ENCODE measurements at places on chromosomes 3 and 15.

DNA sequence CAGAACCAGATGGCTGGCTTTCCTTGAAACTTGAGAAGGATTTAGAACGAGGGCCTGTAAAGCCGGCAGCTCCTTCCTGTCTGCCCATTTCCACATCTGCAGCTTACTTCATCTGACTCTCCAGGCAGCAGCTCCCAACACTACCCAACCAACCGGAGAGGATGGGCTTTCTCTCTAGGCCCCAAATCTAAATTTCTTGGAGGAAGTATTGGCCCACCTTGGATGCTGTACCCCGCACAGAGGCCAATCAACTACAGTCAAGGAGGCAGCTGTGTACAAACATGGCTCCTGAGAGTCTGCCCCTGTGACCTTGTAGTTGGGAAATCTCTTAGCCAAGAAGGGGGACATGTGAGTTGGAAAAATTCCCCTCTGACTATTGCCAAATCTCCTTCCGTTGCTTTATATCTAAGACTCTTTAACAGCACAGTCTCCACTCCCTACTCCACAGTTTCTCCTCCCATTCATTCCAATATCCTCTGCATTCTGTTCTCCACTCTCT lies 8.0 kb upstream of the ACAP2 start:
- DNase-seq: no peak

- no peak for DNase-seq
Measured at GRCh38 chr15:78061963-78062427, 15.5 kb downstream of the TBC1D2B start.

- no peak for DNase-seq
Measured at GRCh38 chr3:38247366-38248035, 18.1 kb upstream of the SLC22A13 start.

DNA sequence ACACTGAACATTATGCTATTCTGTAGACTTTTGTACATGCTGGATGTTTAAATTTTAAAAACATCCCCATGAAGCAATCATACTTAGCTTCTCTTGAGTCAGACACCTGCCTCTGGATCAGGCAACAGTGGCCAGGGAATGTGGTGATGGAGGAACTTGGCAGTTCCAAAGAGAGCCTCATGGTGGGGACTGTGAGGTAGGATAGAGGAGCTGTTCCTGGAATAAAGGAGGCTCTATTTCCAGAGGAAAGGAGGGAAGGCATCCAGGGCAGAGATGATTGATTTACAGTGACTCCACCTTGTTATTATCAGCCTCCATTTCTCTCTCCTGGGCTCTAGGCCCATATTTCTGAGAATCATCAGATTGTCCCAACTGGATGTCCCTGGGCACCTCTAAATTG lies 35.0 kb upstream of the ABHD17C start:
- no peak for DNase-seq

GRCh38 chr15:40844696-40845030 lies 815 bp downstream of the SPINT1 start:
- no peak for DNase-seq

- DNase-seq: no peak
Measured at GRCh38 chr3:62939707-62940106, 64.5 kb upstream of the CADPS start.

All from NCI-H1694 (cell line).